Fibroblast of villous mesenchyme (primary cell): ENCODE measurements at places on chromosomes 2 and 18. TPM values are rescaled to one million over a fixed set of nuclear protein-coding genes. Genes with fewer than 3 reads are reported as not detected.

The ODC1 gene
- 88.3 and 133 TPM in 2 replicates for total RNA-seq

The TCF7L1 gene
- 4.3 and 9.0 TPM in 2 replicates for total RNA-seq

The MYOM1 gene
- total RNA-seq, result 0.32 and 0.86 TPM in 2 replicates

The CDKL4 gene
- 1.9 and 4.3 TPM in 2 replicates for total RNA-seq

The ZNF521 gene
- total RNA-seq, result 4.7 and 11.3 TPM in 2 replicates

The UGT1A3 gene
- not detected in 2 replicates for total RNA-seq

The C2orf66 gene
- total RNA-seq, result under 0.01 TPM in 1 of 2 replicates, not detected in the other

The UGT1A6 gene
- total RNA-seq, result not detected in 2 replicates

The INPP1 gene
- total RNA-seq, result 14.2 and 14.5 TPM in 2 replicates

The SFTPB gene
- not detected in 2 replicates for total RNA-seq

The RAMP1 gene
- total RNA-seq, result 28.0 and 35.0 TPM in 2 replicates

The SATB2 gene
- 13.0 and 15.1 TPM in 2 replicates for total RNA-seq

The CDH7 gene
- under 0.01 TPM in 1 of 2 replicates, not detected in the other for total RNA-seq

The SS18 gene
- 109 and 139 TPM in 2 replicates for total RNA-seq

DNA sequence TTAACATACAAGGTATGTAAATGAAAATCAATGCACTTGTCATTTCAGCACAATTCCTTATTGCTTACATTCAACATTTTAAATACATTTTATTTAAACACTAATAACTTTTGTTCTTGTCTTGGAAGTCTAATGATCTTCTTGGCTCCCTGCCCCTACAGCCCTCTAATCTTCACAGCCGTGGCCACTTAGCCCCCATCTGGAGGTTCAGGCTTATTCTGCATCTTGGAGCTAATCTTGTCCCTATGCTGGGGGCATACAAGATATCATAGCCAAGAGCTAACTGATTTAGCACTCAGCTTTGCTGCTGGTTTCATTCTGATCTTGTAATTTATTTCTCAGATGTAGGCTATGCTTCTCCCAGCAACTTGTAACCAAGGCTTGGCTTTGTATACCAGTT is 140.8 kb downstream of the TMEFF2 start:
- DNase-seq, result no peak

DNA sequence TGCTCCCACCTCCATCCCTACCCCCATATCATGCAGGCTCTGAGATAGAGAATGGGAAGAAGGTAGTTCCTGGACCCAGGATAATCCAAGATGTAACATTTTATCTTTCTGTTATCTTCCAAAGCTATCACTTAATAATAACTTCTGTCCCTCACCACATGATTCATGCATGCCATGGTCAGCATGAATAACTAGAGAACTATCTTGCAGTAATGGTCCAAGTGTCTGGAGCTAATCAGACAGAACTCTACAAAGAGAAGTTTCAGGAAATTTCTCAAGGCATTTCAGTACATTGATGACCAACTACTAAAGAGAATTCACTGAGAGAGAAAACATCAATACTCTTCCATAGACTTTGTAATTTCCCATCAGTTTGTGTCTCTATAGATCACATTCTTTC is 1469.7 kb upstream of the PIK3C3 start:
- peak; percentile 11 for DNase-seq

GRCh38 chr2:38446418-38446817 is 69.3 kb upstream of the ATL2 start:
- peak; percentile 4 for DNase-seq

- DNase-seq, result no peak
Measured at GRCh38 chr2:98445683-98446581, 1.3 kb downstream of the INPP4A start.

- DNase-seq, result no peak
Measured at GRCh38 chr2:179024445-179024844, 25.5 kb downstream of the CCDC141 start.

GRCh38 chr2:100299548-100299947 is 22.8 kb downstream of the LONRF2 start:
- DNase-seq, result no peak

- no peak for DNase-seq
Measured at GRCh38 chr2:74836675-74837401, 2.9 kb downstream of the HK2 start.

GRCh38 chr2:119338826-119339561 is 27.6 kb downstream of the C2orf76 start:
- no peak for DNase-seq

DNA sequence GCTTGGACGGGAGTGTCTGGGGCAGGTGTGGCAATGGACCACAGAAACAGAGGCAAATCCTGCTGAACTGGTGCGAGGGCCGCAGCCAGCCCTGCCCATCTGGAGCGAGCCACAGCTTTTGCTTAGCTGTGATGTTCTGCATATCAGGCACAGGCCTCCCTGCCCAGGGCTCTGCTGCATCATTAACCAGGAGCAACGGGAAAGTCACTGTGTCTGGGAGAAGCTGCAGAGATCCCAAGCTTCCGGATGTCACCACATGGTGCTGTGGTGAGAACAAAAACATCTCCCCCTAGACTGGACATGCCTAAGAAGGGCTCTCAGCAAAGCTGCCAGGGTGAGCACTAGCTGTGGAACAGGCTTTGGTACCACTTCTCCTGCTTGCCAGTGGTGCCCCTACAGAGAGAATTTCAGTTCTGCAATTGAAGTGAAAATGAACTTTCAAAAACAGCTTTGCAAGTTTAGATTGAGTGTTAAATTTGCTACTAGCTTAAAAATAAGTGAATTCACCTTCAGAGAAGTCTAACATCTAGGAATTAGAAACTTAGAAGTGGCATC is 172.9 kb upstream of the MYT1L start:
- no peak for DNase-seq

DNA sequence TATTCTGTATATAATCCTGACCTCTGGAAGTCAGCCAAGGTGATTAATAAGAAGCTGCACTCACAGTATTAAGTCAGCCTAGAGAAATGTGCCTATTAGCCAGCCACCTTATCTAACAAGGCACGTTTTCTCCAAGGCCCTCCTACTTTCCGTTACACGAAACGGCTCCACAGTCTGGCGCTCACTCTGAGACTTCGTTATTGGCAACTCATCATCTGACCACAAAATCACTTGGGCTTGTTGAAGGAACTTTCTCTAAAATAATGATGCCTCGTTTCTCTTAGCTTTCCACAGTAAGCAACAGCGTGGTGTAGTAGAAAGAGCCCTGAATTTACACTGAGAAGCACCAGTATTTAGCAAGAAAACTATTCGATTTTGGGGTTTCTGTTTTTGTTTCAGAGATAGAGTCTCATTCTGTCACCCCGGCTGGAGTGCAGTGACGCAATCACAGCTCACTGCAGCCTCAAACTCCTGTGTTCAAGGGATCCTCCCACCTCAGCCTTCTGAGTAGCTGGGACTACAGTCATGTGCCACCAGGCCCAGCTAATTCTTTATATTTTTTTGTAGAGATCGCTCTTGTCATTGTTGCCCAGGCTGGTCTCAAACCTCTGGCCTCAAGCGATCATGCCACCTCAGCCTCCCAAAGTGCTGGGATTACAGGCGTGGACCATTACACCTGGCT is 53.6 kb upstream of the SLC14A1 start:
- peak; percentile 56 for DNase-seq

DNA sequence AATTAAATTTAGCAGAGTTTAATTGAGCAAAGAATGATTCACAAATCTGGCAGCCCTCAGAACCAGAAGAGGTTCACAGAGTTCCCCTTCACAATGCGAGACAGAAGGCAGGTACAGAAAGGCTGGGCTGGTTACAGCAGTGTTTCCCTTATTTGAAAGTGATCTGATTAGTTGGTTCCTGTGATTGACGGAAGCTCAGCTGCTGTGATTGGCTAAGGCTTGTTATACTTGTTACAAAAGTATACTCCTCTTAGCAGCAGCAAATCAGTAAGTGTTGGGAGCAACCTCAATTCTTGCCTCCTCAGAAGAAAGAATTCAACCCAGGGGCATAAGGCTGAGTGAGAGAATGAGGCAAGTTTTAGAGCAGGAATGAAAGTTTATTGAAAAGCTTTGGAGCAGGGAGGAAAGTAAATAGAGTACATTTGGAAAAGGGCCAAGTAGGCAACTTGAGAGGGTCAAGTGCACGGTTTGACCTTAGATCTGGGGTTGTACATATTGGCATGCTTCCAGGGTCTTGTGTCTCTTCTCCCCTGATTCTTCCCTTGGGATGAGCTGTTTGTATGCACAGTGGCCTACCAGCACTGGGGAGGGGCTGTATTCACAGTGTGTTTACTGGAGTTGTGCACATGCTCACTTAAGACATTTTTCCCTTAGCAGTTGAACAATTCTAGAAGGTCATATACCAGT is 431.8 kb upstream of the RAB12 start:
- DNase-seq, result peak; percentile 63

DNA sequence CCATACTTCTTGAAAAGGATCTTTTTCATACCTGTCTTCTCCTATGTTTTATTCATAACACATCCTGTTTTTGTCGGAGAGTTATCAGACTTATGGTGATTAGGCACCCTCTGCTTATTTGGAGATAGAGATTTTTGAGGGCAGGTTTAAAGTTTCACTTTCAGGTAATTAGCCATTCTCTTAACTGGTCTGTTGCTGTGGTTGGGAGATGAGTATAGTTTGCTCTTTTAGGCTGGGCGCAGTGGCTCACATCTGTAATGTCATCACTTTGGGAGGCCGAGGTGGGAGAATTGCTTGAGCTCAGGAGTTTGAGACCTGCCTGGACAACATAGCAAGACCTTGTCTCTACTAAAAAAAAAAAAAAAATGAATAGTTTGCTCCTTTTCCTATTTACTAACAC is 25.3 kb downstream of the SFTPB start:
- DNase-seq, result no peak

GRCh38 chr2:229335877-229336346 is 64.8 kb upstream of the PID1 start:
- DNase-seq, result peak; percentile 50

DNA sequence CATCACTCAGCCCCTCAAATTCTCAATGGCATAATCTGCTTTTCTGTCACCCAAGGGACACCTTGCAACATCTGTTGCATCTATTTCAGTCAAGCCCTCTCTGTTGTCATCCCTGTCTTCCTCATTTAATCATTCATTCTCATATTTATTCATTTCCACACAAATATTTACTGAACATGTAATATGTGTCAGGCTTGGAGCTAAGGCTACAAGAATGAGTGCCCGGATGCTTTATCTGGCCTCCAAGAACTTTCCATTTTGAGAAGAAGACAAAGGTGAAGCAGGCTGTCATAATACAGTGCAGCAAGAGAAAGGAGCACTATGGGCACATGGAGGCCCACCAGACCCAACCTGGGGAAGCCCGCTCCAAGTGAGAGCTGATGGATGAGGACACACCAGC is 15.6 kb downstream of the IL18RAP start:
- no peak for DNase-seq

DNA sequence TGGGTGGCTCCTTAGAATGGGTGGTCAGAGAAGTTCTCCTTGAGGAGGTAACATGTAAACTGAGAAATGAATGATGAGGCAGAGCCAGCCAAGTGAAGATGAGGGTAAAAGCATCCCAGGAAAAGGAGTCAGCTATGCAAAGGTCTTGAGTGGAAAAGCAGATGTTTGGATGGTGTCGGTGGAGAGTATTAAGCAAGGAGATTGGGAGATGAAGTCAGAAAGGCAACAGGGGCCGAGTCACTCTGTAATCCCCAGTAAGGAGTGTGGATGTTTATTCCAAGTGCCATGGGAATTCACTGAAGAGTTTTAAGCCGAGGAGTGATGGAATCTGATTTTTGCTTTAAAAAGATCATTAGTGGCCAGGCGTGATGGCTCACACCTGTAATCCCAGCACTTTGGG is 3.4 kb upstream of the STAMBP start:
- no peak for DNase-seq

GRCh38 chr2:174574657-174575056 is 22.9 kb downstream of the WIPF1 start:
- DNase-seq, result peak; percentile 52

GRCh38 chr2:182553483-182553882 is 126.6 kb upstream of the PDE1A start:
- no peak for DNase-seq

- DNase-seq, result no peak
Measured at GRCh38 chr18:78579854-78580577, 399.6 kb upstream of the SALL3 start.

GRCh38 chr2:6783238-6783614 is 82.5 kb downstream of the CMPK2 start:
- DNase-seq, result no peak

DNA sequence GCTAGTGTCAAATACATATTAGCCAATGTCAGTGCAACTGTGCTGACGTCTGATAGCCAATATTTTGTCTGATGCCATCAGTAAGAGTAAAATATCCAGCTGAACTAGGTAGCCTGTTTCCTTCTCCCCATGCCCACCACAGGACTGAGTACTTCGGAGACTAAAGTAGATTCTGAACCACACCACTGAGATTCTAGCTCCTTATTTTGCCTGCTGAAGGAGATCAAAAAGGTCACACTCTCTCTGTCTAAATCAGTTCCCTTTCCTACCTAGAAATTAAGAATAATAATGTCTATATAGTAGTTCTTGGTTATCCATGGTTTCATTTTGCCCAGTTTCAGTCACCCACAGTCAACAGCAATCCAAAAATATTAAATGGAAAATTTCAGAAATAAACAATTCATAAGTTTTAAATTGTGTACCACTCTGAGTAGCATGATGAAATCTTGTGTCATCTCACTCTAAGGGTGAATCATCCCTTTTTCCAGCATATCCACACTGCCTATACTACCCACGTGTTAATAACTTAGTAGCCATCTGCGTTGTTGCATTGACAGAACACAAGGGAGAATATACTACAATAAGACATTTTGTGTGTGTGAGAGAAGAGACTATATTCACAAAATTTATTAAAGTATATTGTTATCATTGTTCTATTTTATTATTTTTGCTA is 1043.3 kb upstream of the PIK3C3 start:
- peak; percentile 48 for DNase-seq

DNA sequence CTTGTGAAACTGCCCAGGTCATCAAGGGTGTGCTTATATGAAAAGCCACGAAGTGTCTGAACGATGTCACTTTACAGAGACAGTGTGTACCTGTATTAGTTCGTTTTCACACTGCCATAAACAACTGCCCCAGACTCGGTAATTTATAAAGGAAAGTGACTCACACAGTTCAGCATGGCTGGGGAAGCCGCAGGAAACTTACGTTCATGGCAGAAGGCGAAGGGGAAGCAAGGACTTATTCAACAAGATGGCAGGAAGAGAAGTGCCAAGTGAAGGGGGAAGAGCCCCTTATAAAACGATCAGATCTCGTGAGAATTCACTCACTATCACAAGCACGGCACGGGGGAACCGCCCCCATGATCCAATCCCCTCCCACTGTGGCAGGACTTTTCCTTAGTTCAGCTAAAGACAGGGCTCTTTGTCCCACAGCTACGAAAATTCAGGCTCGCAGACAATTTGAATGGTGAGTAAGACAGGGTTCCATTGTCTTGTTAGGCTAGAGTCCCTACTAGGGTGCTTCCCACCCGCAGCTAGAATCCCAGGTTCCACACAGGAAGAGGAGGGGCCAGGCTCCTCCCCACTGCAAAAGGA is 20.1 kb downstream of the TMEM177 start:
- no peak for DNase-seq
